ENCODE measurements at places on chromosomes 4 and X.

- DNase-seq = no peak
These were observed 135.1 kb upstream of the ATP6AP2 start for GRCh38 chrX:40445691-40446090.

GRCh38 chrX:150715184-150715583 lies 22.0 kb downstream of the MTMR1 start:
- DNase-seq = no peak

- no peak for DNase-seq
These were observed at the start of gene NKX1-1 for GRCh38 chr4:1406394-1406980. NKX1-1 (minus strand) TSS chr4:1406442; CDS start chr4:1406442, 0 bp downstream.

- no peak for DNase-seq
These were observed 300.9 kb upstream of the HS3ST1 start for GRCh38 chr4:11729548-11729947.

GRCh38 chrX:2894885-2895292 lies 34.2 kb downstream of the ARSD start:
- no peak for DNase-seq

DNA sequence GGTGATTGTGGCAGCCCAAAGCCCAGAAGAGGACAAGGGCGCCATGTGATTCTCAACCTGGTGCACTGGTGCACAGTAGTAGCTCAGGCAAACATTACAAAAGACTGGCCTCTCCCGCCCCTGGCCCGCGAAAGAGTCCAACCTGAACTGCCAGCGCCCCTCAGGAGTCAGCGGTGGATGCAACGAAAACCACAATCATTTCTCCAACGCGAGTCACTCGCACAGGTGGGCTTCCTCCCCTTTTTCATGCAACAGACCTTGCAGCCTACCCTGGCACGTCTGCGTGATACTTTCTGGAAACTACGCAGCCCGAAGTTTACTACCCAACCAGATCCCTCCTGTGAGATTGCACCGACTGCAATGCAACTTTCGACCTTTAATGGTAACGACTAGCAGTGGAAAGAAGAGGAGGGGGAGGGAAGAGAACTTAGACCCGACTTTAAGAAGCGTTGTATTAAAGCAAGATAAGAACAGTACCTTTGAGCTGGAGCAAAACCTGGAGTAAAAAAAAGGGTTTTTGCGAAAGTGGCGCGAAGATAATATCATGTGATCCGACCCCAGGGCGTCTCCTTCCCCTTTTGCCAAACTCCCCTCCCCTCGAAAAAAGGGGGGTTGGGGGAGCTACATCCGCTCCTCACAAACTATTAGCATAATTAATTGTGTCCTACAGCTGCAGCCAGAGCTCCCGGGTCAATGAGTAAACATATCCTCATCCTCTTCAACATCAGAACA lies 63.3 kb upstream of the CCDC160 start:
- DNase-seq = no peak

Measured in NCI-H1694 treated with DMSO at 0.1 percent for 48 hours (cell line).